AG09319 (cell line): ENCODE measurements at places on chromosomes 6 and 20.

GRCh38 chr6:154732538-154733182 is 556 bp upstream of the SCAF8 start:
- peak; percentile 16 for DNase-seq

DNA sequence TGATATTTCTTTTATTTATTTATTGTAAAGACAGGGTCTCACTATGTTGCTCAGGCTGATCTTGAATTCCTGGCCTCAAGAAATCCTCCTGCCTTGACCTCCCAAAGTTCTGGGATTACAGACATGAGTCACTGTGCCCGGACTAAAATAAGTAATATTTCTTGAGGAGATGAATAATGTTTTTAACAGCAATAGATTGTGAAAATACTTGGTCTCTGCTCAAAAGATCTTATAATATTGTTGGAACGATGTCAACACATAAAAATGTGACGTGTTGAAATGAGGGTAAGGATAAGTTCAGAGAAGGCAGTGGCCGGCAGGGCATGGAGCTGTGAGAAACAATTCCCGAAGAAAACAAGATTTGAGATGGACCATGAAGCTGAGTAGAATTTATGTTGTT is 178.7 kb downstream of the GJA1 start:
- DNase-seq: no peak

GRCh38 chr6:132114201-132114825 is 163.1 kb upstream of the CCN2 start:
- no peak for DNase-seq

DNA sequence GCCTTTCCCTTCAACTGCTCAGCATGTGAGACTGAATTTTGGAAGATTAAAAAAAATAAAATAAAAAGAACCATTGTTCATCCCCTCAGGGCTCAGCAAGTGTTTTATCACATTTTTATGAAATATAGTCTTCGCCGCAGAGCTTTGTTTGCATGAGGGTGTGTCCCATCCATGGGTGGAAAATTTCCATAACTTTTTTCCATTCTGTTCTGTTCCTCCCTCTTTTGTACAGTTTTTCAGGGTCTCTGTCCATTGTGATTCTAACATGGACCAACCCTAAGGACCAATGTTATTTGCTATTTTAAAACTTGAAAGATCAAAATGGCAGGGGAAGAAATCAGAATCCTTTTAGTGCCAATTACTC is 213.3 kb upstream of the SGK1 start:
- DNase-seq: no peak

DNA sequence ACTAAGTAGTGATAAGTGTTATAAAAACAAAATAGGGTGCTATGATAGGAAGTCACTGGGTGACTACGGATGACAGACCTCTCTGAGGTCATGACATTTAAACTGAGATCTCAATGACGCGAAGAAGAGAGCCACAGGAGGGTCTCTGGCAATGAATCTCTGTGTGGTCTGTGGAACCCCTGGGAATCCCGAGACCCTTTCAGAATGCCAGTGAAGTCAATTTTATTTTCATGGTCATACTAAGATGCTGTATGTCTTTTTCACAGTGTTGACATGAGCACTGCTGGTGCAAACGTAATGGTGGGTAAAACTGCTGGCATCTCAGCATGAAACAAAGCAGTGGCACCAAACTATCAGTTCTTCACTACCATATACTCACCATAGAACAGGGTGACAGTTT is 155.0 kb downstream of the GJA10 start:
- DNase-seq: no peak

DNA sequence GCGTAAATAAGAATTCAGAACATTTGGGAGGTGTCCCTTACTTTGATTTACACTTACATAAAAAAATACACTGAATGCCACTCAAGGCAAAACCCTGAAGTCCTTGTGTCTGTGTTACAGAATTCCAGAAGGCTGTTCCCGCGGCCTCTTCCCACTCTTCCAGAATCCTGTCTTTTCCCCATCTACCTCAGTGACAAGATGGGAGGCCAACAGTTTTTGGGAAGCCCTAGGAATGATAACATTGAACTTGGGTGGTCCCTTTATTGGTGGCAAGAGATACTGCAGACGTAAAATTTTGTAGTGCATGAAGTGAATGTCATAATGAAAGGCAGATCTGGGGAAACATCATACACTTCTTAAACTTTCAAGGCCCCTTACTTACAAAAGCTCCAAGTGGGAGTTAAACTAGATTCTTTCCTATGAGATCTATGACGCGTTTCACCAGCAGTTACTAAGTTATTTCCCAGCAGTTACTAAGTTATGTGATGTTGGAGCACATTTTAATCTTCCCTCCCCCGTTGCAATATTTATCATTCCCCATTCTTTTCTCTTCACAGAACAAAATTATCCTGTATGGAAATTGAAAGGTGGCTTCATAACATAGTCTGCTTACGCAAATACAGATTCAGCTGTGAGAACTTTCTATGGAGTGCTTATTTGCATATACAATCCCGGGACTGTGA is 79.5 kb downstream of the BCAS1 start:
- DNase-seq: no peak

GRCh38 chr6:141653590-141653989 is 479.1 kb upstream of the GJE1 start:
- DNase-seq: no peak

- no peak for DNase-seq
Measured at GRCh38 chr20:46202766-46203509, 84.8 kb downstream of the CD40 start.

DNA sequence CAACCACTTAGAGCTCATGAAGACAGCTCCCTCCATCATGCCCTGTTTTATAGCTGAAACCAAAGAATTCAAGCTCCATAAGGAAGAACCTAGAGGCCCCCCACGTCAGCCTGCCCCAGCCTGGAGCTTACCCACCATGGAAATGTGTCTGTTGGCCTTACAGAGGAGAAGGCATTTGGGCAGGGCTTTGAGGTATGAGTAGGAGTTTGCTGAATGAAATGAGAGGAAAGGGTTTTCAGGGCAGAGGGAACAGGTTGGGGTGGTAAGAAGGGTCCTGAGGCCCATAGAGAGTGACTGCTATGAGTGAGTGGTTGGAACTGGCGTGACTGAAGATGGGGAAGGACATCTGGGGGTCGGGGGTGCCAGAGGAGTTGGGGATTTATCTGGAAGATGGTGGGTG is 12.7 kb upstream of the GATA5 start:
- DNase-seq: no peak

GRCh38 chr6:26226579-26226967 is 138.4 kb upstream of the BTN3A2 start:
- DNase-seq: no peak

- DNase-seq: no peak
Measured at GRCh38 chr20:64242003-64242796, 13.3 kb upstream of the PCMTD2 start.

DNA sequence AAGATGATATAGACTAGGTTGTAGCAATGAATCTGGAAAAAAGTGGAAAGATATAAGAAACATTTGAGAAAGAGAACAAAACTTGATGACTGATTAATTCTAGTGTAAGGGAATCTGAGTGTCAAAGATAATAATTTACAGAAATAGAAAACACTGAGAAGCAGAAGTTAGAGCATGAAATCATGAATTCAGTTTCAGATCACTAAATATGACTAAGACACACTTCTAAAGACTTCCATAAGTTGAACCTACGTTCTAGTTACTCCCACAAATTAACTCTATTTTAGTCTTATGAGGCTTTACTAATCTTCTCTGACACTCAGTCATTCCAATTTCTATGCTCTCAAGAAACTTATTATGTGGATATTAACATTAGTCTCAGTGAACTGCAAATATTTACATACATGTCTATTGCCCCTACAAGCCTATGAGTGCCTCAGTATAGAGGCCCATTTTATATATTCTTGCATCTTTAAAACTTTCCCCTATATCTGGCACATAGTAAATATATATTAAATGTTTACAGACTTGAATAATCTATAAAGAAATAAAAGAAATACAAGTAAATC is 30.4 kb downstream of the IBTK start:
- no peak for DNase-seq

- peak; percentile 78 for DNase-seq
Measured at GRCh38 chr20:34190679-34191090, 50.5 kb upstream of the ASIP start.

- DNase-seq: no peak
Measured at GRCh38 chr6:42013134-42013516, 37.2 kb upstream of the TAF8 start.
